Activated naive CD8-positive, alpha-beta T cell treated with anti-CD3 and anti-CD28 coated beads, Interleukin-2, amount 50 U/mL, for 24 hours (primary cell): ENCODE measurements at places on chromosomes 2 and 18.

DNA sequence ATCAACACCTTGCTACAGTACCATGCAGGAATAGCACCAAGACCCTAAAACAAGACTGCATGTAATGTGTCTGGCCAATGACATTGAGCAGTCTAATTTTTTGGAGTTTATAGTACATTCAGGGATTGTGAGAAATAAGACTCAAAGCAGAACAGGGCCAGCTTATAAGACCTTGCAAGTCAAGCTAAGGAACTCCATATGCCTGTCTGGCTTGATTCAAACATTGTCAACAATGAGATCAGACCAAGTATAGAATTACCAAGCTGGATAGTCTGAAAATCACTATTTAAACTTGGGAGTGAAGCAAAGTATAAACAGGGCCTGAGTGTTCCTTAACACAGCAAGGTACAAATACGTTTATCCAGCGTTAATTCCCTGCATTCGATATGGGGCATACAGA, 370.9 kb downstream of the CNTNAP5 start:
- no peak for DNase-seq

- DNase-seq: no peak
Measured at GRCh38 chr18:13406736-13407135, 188.2 kb downstream of the LDLRAD4 start.

DNA sequence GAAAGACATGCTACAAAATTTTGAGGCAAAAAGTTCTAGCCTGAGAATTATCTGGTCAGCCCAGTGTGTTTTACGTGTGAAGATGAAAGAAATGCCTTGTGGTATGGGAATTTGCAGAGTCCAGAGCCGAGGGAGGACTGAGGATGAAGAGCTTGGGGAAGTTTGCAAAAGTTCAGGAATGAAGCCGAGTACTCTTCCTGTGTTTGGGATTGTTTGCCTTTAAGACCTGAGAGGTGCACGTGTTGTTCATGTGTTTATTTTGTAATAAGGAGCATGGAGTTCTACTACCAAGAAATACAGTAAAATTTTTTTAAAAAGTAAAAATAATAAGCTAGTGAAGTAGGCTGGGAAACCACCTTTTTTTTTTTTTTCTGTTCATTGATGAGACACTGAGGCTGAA, 14.8 kb downstream of the SETBP1 start:
- no peak for DNase-seq

- peak; percentile 94 for DNase-seq
Measured at GRCh38 chr2:177212891-177213856, 580 bp downstream of the HNRNPA3 start.

DNA sequence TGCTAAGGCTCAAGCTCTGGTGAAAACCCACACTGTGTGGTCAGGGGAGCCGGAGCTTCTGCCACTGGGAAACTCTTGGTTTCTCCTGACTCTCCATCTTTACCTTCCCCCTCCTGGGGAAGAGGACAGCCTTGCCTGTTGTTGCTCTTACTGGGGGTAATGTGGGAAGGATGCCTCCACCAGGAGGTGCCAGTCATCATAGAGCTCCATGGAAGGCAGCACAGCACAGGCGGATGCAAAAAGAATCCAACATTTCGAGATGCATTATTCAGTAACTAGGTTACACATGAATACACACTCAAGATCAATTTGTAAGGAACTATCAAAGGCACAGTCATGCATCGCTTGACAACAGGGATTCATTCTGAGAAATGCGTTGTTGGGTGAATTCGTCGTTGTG, 322.6 kb downstream of the AFF3 start:
- DNase-seq: no peak

DNA sequence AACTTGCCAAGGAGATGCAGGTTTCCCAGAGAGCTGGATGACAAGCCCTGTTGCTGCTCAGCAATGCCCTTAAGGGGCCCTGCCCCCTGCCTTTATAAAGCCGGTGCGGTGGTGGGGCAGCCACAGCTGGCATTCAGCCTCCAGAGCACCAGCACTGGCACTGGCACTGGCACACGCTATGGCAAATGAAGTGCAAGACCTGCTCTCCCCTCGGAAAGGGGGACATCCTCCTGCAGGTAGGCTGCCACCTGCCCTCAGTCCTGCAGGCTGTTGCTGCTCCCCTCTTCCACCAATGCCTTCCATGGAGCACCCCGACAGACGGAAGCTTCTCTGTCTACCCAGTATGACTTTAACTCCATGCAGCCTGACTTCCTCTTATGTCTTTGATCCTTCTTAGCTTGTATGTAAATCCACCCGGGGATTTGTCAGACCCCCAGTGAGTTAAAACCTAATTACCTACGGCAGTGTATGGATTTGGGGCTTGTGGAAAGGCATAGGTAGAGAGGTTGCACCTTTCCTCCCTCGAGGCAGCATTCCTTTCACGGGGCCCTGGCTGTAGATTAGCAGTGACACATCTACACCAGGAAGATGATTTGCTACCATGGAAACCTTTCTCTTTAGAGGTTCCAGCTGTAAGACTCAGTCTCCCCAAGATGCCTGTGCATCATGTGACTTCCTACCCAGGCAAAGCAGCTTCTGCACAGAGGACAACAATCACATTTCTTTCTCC, at the start of gene DAPL1:
Gene DAPL1 (plus strand): TSS at position 123 of the 730 bp plus-strand sequence. CDS start 56 bp downstream, at position 179.
- DNase-seq: no peak

- DNase-seq: peak; percentile 5
Measured at GRCh38 chr18:5895876-5896740, 786 bp upstream of the TMEM200C start.

DNA sequence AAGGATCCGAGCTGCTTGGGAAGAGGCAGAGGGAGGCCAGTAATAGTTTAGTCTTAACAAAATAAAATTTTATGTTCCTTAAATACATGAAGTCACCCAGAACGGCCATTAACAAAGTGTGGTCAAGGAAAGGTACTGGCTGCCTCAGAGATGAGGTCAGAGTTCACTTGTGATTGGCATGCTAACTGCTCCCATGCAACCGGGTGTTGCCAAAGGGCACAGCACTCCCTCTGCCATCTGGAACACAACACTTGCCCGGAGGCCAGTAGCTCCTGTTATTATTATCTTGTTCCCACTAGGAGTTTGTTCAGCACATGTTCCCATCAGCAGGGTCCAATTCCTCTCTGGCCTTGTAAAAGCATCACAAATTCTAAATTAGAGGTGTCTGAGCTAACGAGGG, 207.0 kb downstream of the CYP26B1 start:
- no peak for DNase-seq

GRCh38 chr2:10584242-10584753, 105.5 kb downstream of the NOL10 start:
- no peak for DNase-seq

DNA sequence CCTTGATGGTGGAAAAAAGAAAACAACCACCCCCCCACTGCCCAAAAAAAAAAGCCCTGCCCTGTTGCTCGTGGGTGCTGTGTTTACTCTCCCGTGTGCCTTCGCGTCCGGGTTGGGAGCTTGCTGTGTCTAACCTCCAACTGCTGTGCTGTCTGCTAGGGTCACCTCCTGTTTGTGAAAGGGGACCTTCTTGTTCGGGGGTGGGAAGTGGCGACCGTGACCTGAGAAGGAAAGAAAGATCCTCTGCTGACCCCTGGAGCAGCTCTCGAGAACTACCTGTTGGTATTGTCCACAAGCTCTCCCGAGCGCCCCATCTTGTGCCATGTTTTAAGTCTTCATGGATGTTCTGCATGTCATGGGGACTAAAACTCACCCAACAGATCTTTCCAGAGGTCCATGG, 28.0 kb downstream of the MAL start:
- DNase-seq: peak; percentile 44

DNA sequence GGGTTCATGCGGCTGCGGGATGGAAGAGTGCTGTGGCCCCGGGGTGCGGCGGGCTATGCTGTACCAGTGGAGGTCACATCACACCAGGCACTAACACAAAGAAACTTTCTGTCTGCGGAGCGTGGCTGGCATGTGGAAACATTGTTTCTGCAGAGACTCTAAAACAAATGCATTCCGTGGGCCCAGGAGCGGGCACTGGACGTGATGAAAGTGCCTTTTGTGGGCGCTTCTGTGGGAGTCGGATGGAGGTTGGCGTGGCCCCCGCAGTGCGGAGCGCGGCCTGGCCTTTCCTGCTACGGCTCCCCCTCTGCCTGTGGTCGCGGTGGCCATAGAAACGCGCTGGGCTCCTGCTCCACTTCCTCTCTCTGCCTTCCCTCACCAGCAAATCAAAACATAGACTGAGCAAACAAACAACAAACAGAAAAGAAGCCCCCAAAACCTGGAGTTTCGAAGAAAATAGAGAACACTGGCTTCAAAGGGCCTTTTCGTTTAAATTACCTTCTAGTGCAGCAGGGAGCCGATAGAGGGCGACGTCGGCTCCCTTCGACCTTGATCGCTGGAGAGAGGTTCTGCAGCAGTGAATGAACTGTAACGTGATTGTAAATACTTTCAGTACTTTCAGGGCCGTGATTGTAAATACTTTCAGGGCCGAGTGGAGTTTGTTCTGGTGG, 51.4 kb downstream of the KIF5C start:
- DNase-seq: peak; percentile 41

DNA sequence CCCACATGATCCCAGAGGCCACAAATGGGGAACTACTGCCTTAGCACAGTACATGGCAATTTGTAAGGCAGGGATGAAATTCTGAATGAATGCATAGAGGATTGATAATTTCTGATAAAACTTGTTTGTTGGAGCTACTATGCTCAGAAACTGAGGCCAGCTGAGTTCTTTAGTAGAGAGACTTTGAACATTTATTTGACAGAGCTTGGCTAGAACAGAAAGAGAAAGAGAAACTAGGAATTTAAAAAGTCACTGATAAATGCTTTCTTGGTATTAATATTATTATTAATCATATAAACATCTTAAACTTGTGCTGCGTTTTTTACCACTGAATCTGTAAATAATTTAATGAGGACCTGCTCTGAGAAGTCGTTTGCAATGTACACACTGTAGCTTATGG, 923.7 kb upstream of the CNTNAP5 start:
- no peak for DNase-seq

GRCh38 chr2:35960596-35960995, 395.0 kb upstream of the CRIM1 start:
- no peak for DNase-seq

GRCh38 chr2:47360927-47361326, 42.0 kb upstream of the MSH2 start:
- DNase-seq: no peak

DNA sequence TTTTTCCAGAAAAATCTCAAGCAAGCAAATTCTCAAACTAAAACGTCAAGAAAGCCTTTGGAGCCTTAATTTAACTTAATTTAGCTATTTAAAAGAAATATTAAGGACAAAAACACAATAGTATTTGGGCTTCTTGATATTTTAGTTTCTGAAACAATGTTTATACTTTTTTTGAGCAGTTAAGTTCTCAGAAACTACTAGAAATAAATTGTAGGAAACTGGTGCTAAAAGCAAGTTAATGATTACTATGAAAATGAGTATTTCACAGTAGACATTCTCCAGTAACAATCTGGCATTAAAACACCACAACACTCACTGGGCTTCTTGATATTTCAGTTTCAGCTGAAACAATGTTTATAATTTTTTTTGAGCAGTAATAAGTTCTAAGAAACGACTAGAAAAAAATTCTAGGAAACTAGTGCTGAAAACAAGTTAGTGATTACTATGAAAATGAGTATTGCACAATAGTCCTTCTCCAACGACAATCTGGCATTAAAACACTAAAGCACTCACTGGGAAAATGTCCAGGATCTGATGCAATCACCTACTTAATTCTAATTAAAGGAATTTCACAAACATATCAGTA, 45.1 kb downstream of the TRAK2 start:
- no peak for DNase-seq

DNA sequence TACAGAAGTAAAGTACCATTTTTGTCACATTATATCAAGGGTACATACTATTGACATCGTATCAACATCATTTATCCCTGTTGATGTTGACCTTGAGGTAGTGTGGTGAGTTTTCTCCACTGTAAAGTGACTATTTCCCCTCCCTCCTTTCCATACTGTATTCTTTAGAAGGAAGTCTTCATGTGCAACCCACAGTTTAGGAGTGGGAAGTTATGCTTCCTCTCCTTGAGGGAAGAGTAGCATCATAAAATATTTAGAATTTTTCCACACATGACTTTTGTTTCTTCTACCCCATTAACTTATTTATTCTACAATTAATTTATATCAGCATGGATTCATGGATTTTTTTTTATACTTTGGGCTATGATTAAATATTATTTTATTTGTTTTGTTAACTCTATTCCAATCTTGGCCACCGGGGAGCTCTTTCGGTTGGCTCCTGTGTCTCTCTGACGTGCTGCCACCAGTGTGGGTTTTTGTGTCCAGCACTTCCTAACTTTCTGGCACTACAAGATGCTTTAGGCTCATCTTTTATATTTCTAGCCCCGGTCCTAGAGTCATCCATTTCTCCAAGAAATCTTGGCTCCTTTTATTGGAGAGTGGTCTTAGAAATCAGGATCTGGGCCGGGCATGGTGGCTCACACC, 19.0 kb downstream of the AQP12B start:
- no peak for DNase-seq

- DNase-seq: peak; percentile 34
Measured at GRCh38 chr2:26068602-26069298, 34.9 kb downstream of the RAB10 start.

DNA sequence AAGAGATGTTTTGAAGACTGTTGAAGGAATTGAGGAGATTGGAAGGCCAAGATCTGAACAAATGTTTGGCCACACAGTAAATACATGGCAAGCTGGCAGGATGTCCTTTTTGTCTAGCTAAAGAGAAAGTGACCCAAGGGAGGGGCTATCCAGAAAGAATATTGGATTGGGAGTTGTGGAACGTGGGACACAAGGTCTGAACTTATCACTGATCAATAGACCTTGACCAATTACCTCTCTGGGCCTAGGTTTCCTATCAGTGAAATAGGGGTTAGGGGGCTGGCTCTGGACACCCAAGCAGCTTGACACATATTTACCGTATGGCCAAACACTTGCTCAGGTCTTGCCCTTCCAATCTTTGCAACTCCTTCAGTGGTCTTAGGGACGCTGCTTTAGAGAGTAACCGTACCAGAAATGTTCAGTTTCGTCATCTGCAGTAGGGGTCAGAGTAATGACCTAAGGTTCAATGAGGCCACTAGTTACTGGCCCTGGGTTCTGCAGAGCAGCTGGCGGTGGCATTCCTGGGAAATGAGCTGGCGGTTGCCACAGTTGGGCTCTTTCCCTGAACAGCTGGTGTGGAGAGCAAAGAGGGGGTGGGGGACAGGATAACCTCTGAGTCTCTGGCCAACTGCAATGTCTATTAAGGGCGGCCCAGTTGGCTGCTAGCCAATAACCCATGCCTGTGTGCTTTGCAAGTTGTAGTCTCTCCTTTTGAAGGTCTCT, 70.1 kb upstream of the STPG4 start:
- no peak for DNase-seq

- peak; percentile 61 for DNase-seq
Measured at GRCh38 chr18:46946656-46947282, 29.4 kb downstream of the KATNAL2 start.

DNA sequence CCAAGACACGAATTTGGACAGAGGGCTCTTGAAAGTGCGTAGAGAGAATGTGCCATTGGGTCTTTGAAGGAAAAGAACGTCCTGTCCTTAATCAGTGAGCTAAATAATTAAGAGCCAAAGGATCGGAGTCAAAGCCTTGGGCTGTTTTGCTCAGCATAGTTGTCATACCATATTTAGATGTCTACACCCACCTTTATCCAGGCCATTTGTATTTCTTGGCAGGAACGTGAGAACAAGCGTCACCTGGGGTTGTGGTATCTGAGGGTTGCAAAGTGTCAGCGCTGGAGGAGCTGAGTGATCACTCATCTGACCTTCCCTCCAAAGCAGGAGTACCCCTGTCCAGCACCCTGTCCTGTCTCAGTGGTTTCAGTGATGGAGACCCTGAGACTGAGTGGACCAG, 4.5 kb downstream of the LPIN1 start:
- peak; percentile 43 for DNase-seq

GRCh38 chr2:191150230-191150599, 579 bp downstream of the STAT4 start:
- DNase-seq: no peak

GRCh38 chr2:109638795-109639194, 24.6 kb downstream of the SOWAHC start:
- no peak for DNase-seq
